ENCODE measurements at places on chromosomes 16 and 17.
A peak's percentile ranks its signal among the peaks of the same experiment; 100 is the strongest.

- DNase-seq: no peak
Measured at GRCh38 chr17:75819116-75819515, 25.1 kb downstream of the UNC13D start.

- peak; percentile 82 for DNase-seq
Measured at GRCh38 chr17:76278952-76279741, 14.0 kb downstream of the UBALD2 start.

DNA sequence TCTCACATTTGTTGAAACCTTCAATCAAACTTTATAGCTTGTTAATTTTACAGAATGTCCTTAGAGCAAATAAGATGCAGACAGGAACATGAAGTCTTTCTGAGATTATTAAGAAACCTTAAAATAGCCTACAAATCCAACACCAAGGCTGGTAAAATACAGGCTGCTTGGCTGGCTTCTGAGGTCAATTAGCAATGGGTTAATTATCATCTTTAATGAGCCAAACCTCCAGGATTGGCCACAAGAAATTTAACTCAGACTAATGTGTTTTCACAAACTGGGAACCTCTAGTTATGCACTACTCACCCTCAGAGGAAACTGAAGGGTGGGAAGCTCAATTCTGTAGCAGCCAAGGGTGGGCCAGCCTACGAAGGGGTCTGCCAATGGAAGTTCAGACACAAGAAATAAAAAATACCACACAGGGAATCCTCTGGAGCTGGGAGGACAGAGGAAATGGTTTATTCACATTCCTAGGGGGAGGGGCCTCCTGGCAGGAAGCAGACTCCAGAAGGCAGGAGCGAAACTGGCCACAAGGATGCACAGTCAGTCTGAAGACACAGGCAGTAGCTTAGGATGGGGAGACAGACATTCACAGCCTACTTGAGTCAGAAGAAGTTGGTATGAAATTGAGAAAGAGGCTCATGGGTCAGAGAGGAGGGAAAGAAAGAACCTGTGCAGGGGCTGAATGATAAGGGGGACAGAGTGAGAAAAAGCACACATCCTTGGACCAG, 36.1 kb downstream of the HIC1 start:
- no peak for DNase-seq

DNA sequence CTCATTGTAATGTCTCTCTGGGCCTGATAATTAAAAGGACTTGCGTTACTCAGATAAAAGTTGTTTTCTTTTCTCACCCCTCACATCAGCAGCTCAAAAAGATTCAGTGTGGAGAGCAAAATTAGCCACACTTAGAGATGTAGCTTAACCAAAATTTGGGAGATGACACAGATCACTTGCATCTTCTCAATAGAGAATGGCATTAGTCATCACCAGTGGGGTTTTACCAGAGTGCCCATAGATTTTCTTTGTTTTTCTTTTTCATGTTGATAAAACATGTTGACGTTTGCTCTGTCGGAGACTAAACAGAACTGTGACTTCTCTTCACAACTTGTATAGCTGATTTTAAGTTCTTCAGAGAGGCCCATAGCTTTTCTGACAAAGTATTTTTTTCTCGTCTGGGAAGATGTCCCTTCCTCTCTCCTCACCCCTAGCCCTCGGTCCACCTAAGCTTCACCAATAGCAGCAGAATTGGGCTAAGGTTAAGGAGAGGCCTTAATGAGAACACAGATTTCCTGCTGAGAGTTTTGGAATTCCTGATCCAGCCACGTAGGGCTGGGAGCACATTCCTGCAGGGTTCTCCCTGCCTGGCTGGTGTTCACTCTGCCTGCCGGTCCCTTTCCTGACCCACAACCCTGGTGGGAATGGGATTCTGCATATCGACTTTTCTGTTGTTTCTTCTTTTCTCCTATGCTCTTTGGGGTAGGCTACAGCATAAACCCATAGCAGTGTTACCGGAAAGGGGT, 92.6 kb downstream of the CACNG3 start:
- no peak for DNase-seq

- DNase-seq: peak; percentile 92
Measured at GRCh38 chr16:67892899-67893742, at the start of gene PSKH1. PSKH1 (plus strand) TSS chr16:67893254; CDS start chr16:67908750, 15,496 bp downstream.

GRCh38 chr17:31444026-31444425, 52.6 kb downstream of the RAB11FIP4 start:
- DNase-seq: no peak

All from CD4-positive, alpha-beta T cell treated with Interleukin-15 for 1 hour (primary cell).